GM12878 (cell line): ENCODE measurements at places on chromosomes 3 and 15. TPM values are rescaled to one million over a fixed set of nuclear protein-coding genes. Genes with fewer than 3 reads are reported as not detected.

The LINGO1 gene
- not detected in 2 replicates for polyA plus RNA-seq

The CCDC71 gene
- 1.4 and 1.7 TPM in 2 replicates for polyA plus RNA-seq

The ZNF774 gene
- 0.98 and 1.8 TPM in 2 replicates for polyA plus RNA-seq

The CSNK1G1 gene
- polyA plus RNA-seq = 20.0 and 21.2 TPM in 2 replicates

The TMEM62 gene
- 8.1 and 11.6 TPM in 2 replicates for polyA plus RNA-seq
